Fibroblast of skin of back (primary cell): ENCODE measurements at places on chromosomes 12 and 14.

GRCh38 chr12:2800046-2800570, 5.3 kb downstream of the FKBP4 start:
- no peak for DNase-seq

GRCh38 chr12:1343422-1343821, 251.0 kb downstream of the FBXL14 start:
- no peak for DNase-seq

- DNase-seq: no peak
These were observed 33.4 kb upstream of the DDHD1 start for GRCh38 chr14:53186532-53186931.

- DNase-seq: no peak
These were observed 2.4 kb downstream of the FGFR1OP2 start for GRCh38 chr12:26940516-26941214.

- peak; percentile 37 for DNase-seq
These were observed at the start of gene OAS2 for GRCh38 chr12:112978163-112979040. TSS of gene OAS2 (plus strand) at chr12:112978519. CDS start at chr12:112978609, 90 bp downstream.

DNA sequence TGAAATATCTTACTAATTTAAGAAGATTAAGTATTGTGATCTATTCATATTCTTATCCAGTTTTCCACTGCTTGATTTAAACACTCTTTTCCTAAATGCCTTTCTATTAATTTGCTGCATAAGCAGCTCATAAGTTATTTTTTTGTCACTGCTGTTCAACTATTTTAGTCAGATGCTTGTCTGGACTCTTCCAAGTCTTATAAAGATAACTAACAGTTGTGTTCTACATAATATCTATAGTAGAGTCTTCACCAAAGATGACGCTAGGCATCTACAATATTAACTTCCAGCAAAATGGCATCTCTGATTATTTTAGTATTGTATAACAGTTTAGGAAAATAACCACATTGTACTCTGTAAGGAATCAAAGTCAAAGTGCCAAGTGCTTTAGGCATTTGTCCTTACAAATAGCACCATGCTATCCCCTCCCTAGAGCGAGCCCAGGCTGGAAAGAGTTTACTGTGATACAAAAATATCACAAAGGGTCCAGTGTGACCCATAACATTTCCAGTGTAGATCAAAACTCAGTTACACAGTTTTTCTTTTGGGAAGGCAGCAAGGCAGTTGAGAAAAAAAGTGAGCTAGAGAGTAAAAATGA, 98.2 kb downstream of the DENND5B start:
- no peak for DNase-seq

DNA sequence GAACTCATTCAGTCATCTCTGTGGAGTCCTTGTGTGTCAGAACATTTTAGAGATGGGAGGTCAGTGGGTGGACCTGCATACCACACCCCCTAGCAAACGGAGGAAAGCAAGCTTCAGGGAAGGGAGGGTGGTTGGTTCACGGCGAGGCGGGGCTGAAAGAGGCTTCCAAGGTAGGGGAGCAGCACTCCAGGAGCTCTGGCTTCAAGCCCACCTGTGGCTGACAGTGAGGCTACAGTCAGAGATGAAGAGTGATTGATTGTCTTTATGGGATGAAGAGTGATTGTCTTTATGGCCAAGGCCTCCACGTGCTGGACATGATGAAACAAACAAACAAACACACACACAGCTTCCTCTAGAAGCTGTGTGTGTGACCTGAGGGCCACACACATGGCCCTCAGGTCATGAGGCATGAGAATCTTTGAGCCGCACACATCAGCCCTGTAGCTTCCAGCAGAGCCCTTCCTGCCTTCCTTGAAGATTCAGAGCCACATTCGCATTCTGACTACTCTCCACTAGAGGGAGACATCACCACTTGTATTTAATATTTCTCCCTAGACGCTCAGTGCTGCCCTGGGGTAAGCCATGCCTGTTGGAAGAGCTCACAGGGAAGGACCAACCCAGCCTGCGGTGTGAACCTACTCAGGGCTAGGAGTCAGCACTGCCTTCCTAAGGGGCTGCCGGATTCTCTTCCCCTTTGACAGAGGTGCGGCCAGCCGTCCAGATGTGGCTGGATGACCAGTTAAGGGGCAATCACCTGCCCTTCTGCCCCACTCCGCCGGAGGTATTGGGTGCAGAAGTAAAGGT, 54.4 kb upstream of the KCNA1 start:
- DNase-seq: peak; percentile 82
